ENCODE measurements at places on chromosomes 4 and X.

GRCh38 chr4:151667048-151667447, 93.8 kb downstream of the GATB start:
- no peak for DNase-seq

- DNase-seq, result no peak
These were observed 2.6 kb upstream of the FGF16 start for GRCh38 chrX:77444545-77444944.

DNA sequence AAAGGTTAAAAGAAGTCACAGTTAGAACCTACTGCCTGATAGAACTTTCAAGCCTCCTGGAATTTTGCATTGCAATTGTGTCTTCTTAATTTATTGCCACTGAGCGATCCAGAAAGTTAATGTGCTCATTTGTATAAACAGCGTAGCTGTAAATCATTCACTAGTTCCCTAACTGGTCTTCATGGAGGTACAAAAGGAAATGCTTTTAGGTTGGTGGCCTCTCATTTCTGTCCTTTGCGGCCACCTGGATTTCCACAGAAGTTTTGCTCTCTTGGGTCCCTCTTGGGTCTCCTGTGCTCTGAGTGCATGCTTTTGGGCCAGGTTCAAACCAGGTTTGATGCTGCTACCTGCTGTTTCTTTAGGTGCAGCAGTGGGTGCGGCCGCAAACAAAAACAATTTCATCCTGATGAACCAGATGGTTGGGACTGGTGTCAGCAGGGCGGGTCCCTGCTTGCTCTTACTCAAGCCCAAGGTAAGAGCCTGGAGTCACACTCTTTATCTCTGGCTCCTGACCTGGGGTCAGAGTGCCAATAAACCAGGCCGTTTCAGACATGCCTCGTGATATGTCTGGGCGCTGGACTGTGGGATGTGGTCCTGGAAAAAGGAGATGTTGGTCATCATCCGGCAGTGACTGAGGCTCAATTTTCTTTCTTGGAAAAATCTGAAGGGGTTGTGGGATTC, 270.1 kb downstream of the PTTG2 start:
- DNase-seq, result no peak

- no peak for DNase-seq
These were observed 45.3 kb upstream of the KCTD8 start for GRCh38 chr4:44493924-44494323.

GRCh38 chr4:61596606-61597340, 396.6 kb downstream of the ADGRL3 start:
- DNase-seq, result no peak

GRCh38 chrX:121823406-121823805, 776.0 kb downstream of the GLUD2 start:
- no peak for DNase-seq

GRCh38 chr4:183995570-183995969, 90.5 kb downstream of the STOX2 start:
- no peak for DNase-seq

DNA sequence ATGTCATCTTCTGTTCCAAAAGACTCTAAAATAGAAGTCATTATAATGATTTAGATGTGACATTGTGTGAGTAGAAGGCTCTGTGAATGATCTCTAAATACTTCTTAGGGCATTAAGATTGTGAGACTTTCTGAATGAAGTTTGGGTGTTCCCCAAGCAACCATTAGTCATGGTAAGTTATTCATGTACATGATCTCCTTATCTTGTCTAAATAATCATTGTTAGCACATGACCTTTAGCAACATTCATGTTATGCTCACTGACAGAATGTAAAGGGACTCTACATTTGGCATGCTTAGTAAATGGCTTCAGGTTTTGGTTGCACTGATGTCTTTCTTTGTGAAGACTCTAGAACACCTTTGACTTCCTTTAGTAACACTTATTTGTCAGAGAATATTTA, 140.8 kb upstream of the AGA start:
- no peak for DNase-seq

- no peak for DNase-seq
These were observed 16.6 kb downstream of the SMPX start for GRCh38 chrX:21741364-21741763.

GRCh38 chrX:2712890-2713840, 22.1 kb downstream of the CD99 start:
- no peak for DNase-seq

GRCh38 chr4:35900286-35901243, 343.7 kb downstream of the ARAP2 start:
- DNase-seq, result no peak

- DNase-seq, result no peak
These were observed 30.7 kb downstream of the MAP7D3 start for GRCh38 chrX:136220540-136220939.

GRCh38 chr4:47209833-47210232, 178.5 kb downstream of the GABRB1 start:
- peak; percentile 81 for DNase-seq

- no peak for DNase-seq
These were observed 32.1 kb downstream of the SEPTIN11 start for GRCh38 chr4:76981644-76982043.

GRCh38 chr4:160563552-160564282, 1460.8 kb downstream of the RAPGEF2 start:
- no peak for DNase-seq

- DNase-seq, result no peak
These were observed 47.5 kb downstream of the NKX6-1 start for GRCh38 chr4:84451546-84451945.

GRCh38 chr4:38213083-38213805, 253.0 kb downstream of the PTTG2 start:
- no peak for DNase-seq

DNA sequence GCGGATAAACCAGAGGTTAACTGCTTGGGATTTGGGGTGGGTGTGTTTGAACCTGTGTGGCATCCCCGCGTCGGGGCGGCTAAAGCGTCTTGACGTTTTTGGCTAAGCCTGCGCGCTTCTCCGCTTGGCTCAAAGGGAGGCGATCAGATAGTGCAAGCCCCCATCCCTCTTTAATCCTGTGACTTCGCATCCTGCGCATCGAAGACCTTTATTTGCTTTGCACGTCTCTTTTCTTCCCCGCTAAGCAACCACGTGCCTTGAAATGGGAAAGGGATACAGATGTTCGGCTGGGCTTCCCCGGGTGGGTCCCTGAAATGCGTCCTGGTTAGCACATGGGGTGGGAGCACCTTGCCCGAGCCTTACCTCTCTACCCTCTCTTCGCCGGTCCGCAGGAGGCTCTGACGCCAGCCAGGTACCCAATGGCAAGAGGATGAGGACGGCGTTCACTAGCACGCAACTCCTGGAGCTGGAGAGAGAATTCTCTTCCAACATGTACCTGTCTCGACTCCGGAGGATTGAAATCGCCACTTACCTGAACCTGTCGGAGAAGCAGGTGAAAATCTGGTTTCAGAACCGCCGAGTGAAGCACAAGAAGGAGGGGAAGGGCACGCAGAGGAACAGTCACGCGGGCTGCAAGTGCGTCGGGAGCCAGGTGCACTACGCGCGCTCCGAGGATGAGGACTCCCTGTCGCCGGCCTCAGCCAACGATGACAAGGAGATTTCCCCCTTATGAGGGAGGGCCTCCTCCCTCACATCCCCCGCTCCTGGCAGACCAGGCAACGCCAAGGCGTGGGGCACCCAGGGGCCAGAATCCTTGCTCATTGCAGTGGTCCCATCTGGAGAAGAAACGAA, 1.5 kb downstream of the GSX2 start:
- DNase-seq, result no peak

- no peak for DNase-seq
These were observed 704 bp downstream of the FAM3A start for GRCh38 chrX:154515090-154515965.

GRCh38 chr4:123786920-123787319, 390.3 kb downstream of the SPRY1 start:
- no peak for DNase-seq

DNA sequence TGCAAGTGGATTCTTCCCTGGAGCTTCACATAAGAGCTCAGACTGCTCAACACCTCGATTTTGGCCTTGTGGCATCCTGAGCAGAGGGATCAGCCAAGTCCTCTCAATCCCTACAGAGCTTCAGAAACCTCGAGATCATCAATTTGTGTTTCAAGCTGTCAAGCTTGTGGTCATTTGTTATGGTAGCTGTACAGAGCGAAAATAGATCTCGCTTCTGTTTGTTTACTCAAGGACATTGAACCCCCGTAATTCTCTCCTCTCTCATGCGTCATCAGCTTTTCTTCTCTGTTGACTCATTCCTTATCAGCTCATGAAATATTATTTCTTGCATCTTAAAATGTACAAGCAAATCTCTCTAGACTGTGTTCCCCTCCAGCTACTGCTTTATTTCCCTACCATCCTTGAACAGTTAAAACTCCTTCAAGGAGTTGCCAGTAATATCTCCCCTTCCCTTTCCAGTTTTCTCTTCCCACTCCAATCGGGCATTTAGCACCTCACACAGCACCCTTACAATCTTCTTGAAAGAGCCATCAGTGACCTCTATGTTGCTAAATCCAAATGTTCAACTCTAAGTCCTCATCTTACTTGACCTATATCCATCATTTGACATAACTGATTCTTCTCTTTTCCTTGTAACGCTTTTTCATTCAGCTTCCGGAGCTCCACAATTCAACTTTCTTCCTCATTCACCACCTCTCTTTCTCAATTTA, 106.2 kb upstream of the FAT1 start:
- no peak for DNase-seq

DNA sequence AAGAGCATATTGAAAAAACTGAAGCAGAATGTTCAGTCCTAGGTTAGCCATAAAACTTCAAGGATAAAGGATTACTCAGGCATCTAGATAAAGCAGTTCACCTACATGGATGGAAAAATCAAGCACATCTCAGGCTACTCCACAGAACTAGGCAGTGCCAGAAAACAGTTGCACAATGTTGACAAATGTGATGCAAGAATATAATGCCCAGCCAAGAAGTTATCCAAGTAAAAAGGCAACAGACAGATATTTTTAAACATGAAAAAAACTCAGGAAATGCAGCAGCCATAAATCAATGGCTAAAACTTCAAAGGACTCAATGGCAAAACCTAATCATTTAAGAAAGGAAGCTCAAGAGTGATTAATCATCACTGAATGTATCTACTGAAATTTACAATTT, 456.0 kb upstream of the FAM241A start:
- no peak for DNase-seq

DNA sequence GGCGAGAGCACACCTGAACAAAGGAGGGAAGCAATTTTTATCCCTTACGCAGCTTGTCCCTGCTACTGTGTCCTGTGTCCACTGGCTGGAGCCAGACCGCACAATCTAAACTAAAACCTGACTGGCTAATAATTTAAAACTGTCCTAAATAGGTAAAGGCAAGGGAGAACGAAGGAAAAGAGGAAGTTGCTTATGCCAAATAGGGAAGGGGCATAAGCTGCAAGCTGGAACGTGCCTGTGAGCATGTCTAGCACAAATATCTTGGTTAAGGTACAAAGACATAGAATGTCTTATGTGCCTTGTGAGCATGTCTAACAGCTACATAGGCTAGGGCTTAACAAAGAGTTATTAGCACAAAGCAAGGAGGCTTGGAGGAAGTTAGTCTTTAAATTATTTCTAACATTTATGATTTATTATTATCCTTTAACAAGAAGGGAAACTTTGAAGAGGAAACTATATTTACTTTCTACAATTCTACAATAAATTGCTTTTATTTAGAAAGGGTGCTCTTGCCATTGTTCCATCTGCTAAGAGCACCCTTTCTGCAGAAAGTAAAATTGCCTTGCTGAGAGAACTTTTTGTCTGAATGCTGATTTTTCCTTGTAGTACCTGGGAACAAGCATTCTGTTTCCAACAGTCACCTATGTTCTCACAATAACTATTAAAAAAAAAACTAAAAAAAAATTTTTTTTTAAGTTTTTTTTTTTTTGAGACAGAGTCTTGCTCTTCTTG, 80.6 kb upstream of the CBR4 start:
- DNase-seq, result no peak

DNA sequence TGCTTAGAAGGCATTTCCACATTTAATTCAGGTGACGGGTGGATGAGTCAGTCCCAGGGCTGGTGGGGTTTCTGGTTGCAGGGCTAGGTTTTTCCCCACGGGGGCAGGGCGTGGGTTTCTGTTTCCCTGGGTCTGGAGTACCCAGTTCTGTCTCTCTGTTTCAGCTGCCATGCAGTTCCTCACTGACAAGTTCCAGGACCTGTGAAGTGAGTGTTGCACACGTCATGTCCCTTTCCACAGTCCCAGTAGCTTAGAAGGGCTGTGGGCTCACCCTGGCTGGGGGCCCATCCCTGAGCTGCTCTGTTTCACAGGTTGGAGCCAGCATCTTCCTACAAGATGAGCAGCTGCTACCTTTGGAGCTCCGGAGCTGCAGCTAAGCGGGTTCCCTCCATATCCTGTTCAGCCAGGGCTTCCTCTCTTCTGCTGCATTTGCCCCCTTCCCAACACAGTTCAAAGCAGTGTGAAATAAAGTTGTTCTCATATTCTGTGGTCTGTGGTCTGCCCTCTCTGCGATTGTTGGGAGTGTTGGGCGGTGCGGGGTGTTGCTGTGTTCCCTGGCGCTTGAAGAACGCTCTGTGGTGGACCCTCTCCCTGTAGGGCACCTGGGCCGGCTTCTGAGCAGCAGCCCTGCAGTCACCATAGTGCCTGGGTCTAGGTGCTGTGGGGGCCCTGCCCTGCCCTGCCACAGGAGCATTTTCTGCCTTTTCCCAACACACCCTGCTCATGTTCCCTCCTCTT, 3.9 kb downstream of the LOC101059915 start:
- DNase-seq, result no peak

DNA sequence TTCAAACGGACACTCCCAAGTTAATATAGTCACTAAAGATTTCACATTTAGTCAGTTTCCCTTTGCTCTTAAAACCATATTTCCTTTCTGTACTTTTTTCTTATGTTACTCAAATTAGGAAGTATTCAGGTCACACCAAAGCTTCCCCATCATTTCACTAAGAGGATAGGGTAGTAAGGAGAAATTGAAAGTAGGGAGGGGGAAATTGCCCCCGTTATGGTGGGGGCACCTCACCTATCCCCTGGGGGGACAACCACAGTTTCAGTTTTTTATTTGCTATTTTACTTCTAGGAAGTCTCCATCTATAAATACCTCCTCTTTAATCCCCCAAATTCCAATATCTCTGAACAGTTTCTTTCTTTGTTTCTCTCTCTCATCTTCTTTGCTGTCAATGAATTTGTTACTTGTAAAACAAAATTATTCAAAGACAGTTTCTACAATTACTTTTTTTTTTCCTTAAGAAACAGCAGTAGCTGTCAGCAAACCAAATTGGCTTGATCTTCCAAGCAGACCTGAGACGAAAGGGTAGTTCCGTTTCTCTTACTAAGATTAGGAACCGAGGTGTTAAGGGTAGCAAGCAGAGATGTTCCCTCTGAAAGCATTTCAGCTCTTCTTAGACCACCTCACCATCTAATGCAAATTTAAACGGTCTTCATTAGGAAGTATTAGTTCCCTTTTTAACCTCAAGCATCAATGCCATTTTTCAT, 160.2 kb upstream of the KLF3 start:
- DNase-seq, result no peak

GRCh38 chrX:110409925-110410324, 51.3 kb downstream of the RTL9 start:
- DNase-seq, result no peak

DNA sequence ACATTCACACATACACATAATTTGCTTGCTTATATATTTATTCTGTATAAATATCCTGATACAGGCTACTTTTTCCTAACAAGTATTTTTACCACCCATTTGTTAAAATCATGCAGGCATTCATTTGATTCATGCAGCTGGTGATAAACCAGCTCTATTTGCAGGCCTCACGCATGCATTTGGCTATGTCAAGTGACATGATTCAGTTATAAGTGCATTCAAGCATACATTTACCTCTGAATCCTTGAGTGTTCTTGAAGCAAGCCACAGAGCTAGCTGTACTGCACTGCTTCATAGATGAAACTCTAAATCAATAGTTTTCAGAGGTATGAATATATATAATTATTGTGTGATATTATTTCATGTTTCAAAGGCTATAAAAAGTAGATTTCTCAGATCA, 544.0 kb upstream of the AGA start:
- no peak for DNase-seq

GRCh38 chrX:105098201-105098600, 122.3 kb downstream of the TEX13A start:
- DNase-seq, result no peak
